ENCODE measurements at places on chromosomes 2 and 18.

DNA sequence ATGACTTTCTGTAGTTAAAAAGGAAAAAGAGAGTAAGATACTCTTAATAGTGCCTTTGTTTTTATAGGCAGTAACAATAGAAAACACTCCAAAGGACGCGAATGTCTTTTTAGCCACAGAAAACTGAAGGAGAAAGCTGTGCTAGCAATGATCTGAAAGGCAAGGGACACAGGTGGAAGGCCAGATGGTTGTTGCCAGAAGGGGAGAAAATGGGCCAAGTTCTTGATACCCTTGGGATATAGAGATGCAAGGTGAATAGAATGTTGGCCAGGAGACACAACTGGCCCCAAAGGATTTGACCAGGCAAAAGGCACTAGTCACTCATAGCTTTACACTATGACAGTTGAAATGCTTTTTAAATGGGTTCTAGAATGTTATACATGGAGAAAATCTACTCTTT lies 180.0 kb downstream of the NRXN1 start:
- DNase-seq, result no peak

GRCh38 chr2:127196998-127197397 lies 23.1 kb downstream of the CYP27C1 start:
- no peak for DNase-seq

DNA sequence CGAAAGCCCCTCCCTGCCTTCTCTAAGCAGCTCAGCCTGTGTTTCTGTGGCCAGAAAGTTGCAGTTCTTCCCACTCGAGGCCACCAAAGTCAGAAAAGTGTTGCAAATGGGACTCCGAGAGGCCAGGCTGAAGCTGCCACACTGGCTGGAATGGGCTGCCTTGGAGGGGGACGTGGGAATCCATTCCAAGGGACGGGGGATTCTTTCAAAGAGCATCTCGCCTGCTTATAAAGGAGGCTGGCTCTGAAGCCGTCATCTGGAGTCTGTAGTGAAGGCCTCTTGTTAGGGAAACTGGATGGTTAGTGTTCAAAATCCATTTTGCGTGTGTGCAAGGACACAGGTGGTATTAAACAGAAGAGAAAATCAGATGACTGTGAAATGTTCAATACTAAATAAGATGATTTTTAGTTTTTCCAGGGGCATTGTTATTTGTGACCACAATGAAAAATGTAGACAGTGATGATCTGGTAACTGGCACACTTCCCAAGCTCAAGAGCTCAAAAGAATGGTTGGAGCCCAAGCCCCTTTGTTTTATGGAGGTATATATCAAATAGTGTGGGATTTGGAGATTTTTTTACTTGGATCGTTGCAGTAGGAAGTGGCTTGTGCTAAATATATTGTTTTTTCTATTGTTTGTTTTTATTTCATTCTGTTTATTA lies 782 bp downstream of the FAM228B start:
- DNase-seq, result no peak

- no peak for DNase-seq
Measured at GRCh38 chr18:27838225-27838624, 338.7 kb downstream of the CDH2 start.

DNA sequence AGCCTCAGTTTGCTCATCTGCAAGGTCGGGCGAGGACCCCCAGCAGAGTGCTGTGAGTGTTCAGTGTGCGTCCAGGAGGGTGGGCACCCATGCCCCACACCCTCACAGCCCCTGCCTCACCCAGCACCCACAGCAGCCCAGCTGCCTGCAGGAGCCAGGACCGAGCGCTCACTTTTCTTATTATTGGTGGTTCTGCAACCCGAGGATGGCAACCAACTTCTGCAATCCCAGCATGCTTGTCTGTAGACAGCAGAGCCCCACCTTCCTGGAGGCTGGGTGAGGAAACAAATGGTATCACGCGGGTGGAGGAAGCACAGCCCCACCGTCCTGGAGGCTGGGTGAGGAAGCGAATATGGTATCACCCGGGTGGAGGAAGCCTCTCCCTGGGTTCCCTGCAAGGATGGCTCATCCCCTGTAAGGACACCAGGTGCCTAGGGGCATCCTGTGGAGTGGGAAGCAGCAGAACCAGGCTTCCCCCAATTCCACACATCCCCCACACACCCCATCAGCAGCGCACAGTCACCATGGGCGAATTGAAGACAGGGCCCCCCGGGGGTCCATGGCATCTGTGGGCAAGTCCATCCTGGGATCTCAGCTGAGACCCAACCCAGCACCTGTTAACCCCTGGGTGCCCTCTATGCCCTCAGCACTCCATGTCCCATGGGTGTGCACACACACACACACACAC lies 220.5 kb upstream of the RAB6C start:
- DNase-seq, result no peak

Data from AG04449 (cell line).